ENCODE measurements at places on chromosomes 7 and 10.

- no peak for DNase-seq
Observed at GRCh38 chr10:132888898-132889490, 53.4 kb downstream of the CFAP46 start.

DNA sequence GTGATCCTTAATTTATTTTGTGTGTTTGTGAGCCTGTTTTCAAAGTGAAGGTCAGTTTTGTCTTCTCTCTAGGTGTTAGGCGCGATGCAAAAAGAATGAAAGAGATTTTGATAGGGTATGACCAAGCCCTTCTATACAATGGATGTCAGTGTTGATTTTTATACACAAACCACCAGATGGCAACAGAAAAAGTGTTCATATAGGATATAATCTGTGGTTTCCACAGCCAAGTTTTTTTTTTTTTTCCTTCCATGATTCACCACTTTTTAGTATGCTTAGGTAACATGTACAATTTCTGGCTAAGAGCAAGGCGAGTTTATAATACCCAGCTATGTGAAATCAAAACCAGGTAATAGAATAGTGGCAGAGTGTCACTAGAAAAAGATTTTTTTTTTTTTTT, 8.1 kb downstream of the SDK1 start:
- DNase-seq, result no peak

DNA sequence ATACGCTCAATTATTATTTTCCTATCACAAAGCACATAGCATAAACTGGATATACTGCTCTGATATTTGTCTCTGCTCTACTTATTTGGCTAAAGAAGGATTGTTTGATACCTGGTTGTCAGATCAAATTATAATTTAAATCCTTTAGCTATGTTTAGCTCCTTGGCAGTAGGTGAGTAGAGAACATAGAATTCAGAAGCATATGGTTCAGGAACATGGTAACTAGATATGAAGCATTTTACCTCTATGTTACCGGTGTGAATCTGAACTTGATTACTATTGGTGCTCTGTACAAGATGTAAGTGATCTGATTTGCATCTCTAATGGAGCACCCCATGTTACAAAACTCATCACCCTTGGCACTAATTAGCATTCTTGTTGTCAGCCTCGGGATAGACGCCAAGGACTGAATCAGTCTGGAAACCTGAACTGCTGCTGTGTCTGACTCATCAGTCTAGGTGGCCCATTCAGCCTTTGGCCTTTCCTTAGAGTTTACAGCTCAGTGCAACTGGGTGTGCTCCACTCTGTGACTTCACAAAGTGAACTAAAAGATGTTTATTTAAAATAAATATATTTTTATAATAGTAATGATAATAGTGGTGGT, 12.3 kb upstream of the MYPN start:
- DNase-seq, result no peak

DNA sequence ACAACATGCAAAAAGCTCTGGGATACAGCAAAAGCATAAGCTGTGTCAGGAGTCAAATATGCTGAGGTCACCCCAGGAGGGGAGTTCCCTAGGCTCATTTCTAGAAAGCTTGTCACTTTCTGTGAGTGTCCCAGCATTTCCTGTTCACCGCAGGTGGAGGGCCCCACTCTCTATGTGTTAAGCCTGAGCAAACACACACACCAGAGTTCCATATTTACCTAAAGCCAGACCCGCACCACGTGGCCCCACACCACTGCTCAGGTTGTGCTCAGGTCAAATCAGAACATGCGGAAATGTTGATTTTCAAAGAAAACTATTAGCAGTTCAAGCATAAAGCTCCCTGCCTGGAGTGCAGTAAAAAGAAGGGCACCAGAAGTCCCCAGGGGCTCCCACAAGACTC, 259.6 kb upstream of the PPP2R2D start:
- no peak for DNase-seq

DNA sequence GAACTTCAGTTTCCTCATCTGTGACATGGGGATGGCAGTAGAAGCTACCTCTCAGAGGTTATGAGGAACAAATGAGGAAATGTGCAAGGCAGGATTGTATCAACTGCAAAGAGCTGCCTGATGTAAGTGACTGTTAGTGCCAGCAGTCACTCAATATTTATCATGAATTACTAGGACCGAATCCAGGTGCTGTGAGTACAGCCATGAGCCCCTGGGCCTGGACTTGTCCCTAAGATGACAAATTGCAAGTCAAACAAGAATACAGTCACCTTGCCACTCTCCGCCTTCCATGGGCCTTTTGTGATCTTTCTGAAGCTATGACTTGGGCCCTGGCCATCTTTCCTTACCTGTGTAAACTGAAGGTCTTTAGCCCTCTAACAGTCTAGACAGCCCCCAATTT, 27.7 kb upstream of the TLX1 start:
- DNase-seq, result no peak

- DNase-seq, result no peak
Observed at GRCh38 chr10:85607043-85607695, 759.4 kb downstream of the GRID1 start.

GRCh38 chr10:118742032-118742431, 12.7 kb downstream of the CACUL1 start:
- no peak for DNase-seq

DNA sequence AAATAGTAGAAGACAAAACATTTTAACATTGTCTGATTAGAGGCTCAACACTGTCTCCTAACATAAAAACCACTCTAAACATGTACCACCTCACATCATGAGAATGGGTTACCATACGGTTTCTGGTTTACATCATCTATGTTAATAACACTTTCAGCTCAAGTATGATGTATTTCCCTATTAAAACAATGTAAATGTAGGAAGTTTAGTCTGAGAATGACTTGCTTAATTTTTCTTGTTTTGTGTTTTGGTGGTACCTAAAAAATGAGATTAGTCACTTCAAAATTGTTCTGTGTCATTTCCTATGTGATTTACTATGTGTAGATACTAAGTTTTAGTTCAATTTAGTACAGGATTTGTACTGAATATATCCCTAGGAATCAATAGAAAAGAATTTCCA, 195.8 kb upstream of the SEMA3C start:
- DNase-seq, result no peak

- DNase-seq, result no peak
Observed at GRCh38 chr7:68888971-68889385, 709.3 kb upstream of the AUTS2 start.

DNA sequence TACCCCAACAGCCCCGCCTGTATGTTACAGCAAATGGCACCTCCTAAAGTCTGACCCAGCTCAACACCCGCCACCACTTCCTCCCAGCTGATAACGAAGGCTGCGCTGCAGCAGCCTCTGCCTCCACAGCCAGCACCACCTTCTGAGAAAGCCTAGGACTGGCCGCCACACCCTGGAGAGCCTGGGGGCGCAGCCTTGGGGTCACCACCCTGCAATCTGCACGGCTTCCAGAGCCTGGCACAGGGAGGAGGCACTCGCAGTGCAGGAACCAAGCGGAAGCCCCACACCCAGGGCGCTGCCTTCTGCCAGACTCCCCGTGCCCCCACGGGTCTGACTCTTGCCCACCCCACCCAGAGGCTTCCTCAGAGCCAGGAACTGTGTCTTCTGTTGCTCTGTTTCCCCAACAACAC, 112.5 kb downstream of the MAD1L1 start:
- peak; percentile 83 for DNase-seq

DNA sequence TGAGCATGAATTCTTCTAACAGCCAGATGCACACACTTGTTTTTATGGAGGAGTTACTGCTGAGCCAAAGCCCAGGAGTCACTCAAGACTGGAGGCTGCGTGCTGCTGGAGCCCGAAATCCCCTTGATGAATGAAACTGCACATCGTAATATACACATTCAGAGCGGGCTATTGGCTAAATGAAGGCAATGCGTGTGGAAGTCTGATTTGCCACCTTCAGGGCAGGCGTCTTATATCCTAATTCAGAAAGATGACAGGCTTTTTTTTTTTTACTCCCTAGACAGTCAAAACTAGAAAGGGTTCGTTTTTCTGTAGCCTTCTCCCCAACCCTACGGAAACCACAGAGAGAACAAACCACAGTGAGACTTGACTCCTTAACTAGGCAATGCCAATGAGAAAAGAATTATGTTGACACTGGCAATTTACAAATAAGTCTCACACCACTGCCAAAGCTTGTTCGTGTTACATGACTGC, 227.2 kb upstream of the KLF14 start:
- peak; percentile 70 for DNase-seq

DNA sequence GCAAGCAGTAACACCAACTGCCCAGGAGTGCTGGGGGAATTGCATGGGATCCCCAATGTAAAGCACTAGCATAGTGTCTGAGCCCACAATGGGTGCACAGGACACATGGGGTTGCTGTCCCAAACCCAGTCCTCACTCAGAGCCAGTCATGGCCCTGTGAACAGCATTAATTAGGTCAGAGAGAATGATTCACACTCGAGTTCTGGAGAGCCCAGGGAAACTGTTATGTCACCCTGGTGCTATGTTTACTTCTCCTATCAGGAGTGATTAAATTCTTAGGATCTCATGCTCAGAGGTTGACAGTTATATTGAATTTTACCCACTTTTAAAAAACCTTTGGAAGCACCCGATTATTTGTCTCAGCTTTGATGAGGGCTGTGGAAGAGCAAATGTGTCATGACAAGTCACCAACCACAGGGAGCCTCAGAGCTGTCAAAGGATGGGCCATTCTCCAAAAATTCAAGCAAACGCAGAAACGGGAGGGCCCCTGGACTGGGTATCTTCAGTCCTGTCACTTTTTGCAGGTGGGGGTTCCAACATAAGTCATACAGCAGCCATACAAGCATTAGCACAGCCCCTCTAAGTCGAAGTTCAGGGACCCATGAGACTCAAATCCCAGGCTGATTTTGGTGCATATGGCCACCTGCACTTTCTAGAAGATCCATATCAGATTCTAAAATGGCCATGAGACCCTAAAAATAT, 1.3 kb upstream of the RASSF4 start:
- no peak for DNase-seq

- no peak for DNase-seq
Observed at GRCh38 chr10:68007356-68007755, 67.7 kb downstream of the HERC4 start.

DNA sequence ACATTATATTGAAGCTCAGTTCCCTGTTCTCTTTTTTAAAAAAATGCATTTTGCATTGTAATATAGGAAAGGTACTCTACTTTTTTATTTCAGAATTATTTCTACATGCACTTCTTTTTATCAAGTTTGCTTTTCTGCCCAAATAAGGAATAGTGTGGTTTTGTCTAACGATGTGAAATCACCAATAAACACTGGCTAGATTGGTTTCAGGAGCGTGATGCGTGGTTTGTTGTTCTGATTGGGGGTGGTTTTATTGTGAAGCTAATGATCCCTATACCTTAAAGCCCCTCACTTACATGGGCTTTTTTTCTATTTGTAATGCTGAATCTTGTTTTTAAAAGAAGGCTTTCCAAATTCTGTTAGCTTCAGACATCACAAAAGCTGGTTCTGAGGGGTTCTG, 17.6 kb downstream of the ENTPD7 start:
- DNase-seq, result no peak

GRCh38 chr7:119219663-119220062, 995.2 kb downstream of the ANKRD7 start:
- no peak for DNase-seq

GRCh38 chr7:109343678-109344077, 774.0 kb downstream of the DNAJB9 start:
- DNase-seq, result no peak

- DNase-seq, result no peak
Observed at GRCh38 chr10:121375172-121375571, 223.1 kb downstream of the FGFR2 start.

DNA sequence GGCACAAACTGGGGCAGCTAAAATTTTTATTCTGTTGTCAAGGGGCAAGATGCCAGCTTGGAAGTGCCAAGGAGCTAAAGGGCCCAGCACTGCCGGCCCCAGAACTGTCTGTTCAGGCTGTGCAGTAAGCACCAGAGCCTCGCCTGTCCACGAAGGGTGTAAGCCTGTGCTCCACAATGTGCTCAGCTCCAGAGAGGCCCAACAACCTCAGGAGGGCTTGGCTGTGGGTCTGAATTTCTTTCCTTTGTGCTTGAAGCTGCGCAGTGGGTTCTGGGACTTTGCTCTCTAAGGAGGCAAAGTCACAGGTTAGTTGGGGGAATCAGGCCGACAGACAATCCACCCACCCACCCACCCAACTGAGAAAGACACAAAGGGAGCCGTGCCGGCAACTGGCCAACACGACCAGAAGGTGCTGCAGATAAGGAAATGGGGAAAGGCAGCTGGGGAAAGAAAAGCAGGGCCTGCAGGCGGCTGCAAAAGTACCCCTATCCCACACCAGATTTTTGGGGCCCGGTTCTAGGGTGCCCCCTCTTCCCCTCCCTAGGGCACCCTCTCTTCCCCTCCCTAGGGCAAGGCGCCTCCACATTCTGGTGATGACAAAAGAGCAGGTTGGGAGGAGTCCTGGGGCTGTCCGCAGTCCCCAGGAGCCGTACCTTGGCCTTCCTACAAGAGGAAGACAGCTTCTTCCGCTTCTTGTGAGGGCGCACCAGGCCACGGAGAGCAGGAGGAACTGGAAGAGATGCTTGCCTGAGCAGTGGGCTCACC, 7.7 kb downstream of the DDX56 start:
- DNase-seq, result peak; percentile 90

- DNase-seq, result no peak
Observed at GRCh38 chr7:1552200-1552599, 3.8 kb downstream of the TMEM184A start.

DNA sequence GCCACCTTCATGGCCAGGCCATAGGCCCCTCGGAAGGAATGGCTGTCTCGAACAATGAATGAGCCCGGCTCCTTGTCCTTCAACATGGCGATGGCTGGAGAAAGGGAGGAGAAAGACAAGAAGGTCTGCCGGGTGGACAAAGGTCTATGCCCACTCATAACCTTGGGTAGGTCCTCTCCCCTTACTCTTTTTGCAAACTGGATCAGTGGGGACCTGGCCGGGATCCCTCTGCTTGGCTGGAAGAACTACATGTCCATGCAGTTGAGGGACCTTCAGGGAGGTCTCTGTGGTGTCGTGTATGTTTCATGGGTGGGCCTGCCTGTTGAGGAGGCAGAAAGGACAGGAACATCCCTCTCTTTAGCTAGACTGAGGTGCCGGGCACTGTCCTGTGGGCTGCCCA, 284.8 kb downstream of the TNS3 start:
- no peak for DNase-seq

DNA sequence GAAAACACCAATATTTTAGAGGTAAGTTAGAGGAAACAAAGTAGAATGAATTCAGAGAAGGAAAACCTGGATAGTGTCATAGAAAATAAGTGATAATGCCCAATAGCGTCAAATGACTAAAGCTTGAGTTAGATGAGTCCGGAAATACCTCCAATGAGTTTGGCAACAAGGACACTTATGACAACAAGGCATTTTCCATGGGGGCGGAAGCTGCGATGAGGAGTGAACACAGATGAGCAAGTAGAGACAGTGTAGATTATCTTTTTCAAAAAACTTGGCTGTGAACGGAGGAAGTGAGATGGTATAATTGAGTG, 383 bp upstream of the R3HCC1L start:
- no peak for DNase-seq

GRCh38 chr7:142873281-142873784, 12.2 kb downstream of the TRPV6 start:
- peak; percentile 63 for DNase-seq
